ENCODE measurements at places on chromosomes 16 and 17.
A peak's percentile ranks its signal among the peaks of the same experiment; 100 is the strongest.

DNA sequence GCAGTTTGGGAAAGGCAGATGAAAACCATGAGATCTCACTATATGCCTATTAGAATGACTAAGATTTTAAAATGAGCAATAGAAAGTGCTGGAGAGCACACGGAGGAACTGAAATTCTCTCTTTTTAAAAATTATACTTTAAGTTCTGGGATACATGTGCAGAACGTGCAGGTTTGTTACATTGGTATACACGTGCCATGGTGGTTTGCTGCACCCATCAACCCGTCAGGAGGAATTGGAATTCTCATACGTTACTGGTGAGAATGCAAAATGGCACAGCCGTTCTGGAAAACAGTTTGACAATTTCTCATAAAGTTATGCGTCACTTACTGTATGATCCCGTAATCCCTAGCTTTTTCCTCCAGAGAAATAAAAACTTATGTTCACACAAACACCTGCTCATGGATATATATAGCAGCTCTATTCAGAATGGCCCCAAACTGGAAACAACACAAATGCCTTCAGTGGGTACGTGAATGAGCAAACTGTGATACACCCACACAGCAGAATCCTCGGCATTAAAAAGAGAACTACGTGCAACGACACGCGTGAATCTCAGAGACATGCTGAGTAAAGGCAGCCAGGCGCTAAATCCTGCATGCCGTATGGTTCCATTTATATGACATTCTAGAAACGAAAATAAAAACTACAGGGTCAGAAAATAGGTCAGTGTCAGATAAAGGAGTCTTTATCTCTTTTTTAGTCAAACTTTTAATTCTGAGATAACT, 11.8 kb downstream of the PIK3R6 start:
- no peak for DNase-seq

GRCh38 chr16:73196670-73197069, 148.7 kb upstream of the ZFHX3 start:
- DNase-seq, result no peak

GRCh38 chr17:48567209-48567608, 10.9 kb downstream of the HOXB4 start:
- no peak for DNase-seq

DNA sequence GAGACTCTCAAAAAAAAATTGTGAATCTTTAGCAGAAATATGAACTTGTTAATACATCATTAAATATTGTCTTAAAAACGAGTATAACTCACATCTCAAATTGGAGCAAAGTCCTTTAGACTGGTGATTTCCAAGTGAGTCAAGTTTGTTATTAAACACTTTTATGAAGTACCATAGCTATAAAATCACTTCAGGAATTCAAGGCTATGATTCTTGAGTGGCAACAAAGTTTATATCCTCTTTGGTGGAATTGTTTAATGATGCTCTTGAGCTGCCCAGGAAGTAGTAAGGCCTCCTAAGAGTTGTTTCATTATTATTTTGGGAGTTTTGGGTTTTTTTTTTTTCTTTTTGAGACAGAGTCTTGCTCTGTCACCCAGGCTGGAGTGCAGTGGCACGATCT, 16.7 kb upstream of the BLMH start:
- no peak for DNase-seq

DNA sequence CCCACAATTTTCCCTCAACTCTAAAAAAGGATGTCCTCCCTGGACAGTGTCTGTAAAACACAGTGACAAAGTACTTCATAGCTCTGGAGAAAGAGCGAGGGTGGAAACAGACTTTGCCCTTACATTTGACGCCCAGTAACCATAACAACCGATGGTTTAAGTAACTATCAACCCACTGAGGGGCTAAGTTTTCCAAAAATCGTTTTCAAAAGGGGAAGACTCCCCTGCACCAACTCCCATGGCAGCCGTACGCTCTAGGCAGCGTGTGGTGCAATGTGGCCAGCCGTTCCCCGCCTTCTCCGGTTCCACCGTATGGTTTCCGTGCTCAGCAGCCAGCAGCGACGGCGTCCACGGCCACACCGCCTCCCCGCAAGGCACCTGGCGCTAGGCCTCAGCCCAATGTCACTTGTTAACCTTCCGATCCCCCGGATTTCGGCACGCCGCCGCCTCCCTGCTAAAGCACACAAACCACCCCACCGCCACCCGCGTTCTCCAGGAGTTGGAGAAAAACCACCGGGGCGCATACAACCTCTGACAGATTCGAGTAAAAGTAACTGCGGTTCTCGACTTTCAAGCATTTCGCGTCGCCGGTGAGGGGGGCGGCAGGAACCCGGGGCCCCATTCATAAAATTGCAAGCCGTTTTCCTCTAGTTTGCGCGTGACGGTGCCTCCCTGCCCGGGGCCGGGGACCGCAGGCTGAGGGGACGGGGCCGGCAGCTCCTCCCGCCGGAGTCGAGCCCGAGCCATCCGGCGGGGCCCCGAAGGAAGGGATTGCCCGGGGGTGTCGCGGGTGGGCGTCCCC, 661 bp downstream of the TEX2 start:
- peak; percentile 78 for DNase-seq

DNA sequence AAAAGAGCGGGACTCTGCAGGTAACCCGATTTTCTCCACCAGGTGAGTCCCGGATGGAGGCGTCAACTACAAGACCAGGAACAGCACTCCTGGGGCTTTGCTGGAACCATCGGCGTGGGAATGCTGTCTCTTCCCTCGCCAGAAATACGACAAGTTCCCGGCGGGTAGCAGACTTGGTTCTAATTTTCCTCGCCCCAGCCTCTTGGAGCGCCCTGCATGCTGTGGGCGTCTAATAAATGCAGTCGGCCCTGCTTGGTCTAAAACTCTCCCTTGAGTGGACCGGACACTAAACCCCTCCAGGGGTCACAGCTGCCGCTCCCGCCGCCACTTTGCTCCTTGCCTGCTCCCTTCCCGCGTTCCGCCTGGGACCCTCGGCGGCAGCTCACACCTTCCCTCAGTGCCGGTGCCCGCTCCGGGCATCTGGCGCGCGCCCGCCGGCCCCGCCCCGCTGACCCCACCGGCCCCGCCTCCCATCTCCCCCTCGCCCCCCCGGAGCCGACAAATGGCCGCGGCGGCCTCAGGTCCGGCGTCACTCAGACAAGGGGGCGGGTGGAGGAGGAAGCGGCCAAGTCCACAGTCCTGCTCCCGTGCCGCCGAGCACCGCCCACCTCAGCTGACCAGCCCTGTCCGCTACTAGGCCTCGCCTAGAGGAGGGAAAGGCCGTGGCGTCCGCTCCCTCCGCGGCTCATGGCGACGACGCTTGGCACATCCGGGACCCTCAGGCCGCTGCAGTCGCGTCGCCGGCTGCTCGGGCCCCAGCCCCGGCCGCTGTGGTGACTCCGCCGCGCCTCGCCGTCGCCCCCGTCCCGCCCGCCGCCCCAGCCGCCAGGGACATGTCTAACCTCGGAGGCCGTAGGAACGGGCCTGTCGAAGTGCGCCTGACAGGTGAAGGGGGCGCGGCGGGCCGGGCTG, 65.8 kb downstream of the KPNA2 start:
- peak; percentile 80 for DNase-seq

Measured in activated CD8-positive, alpha-beta memory T cell treated with anti-CD3 and anti-CD28 coated beads, Interleukin-2, amount 10 ng/mL, durations not matched to agents 7 days and 5 days (primary cell).